ENCODE measurements at places on chromosomes 13 and 19. TPM values are rescaled to one million over a fixed set of nuclear protein-coding genes. Genes with fewer than 3 reads are reported as not detected.

The MAMSTR gene
- 1.6 TPM for total RNA-seq

The ERICH6B gene
- not detected for total RNA-seq

The TEX101 gene
- not detected for total RNA-seq

The CEACAM1 gene
- 0.39 TPM for total RNA-seq

The KLHL1 gene
- total RNA-seq: 0.91 TPM

The DCT gene
- 0.32 TPM for total RNA-seq

The UHRF1 gene
- total RNA-seq: 53.4 TPM

The CERS1 gene
- 1.0 TPM for total RNA-seq

The ZNF439 gene
- total RNA-seq: 9.3 TPM

The EIF3K gene
- total RNA-seq: 306 TPM

The DZIP1 gene
- 30.3 TPM for total RNA-seq

The NLRP5 gene
- not detected for total RNA-seq

The TNFRSF19 gene
- 223 TPM for total RNA-seq

The ZNF667 gene
- total RNA-seq: 2.8 TPM

The ERICH4 gene
- total RNA-seq: not detected

The CLEC4M gene
- total RNA-seq: not detected

The KIR2DL3 gene
- total RNA-seq: not detected

The KLK14 gene
- total RNA-seq: not detected

The SERPINE3 gene
- total RNA-seq: not detected

The SPC24 gene
- total RNA-seq: 48.1 TPM

The ZNF560 gene
- 1.2 TPM for total RNA-seq

The LHB gene
- 1.2 TPM for total RNA-seq

The CILP2 gene
- 6.0 TPM for total RNA-seq

The LGI4 gene
- total RNA-seq: not detected

The PPM1N gene
- 1.2 TPM for total RNA-seq

The CDX2 gene
- not detected for total RNA-seq

The ZNF723 gene
- not detected for total RNA-seq

The DACT3 gene
- 7.1 TPM for total RNA-seq

The MEX3D gene
- 46.8 TPM for total RNA-seq

The DOCK9 gene
- total RNA-seq: 15.5 TPM

The PLVAP gene
- not detected for total RNA-seq

The SIGLEC9 gene
- total RNA-seq: not detected

The ZNF607 gene
- 3.5 TPM for total RNA-seq

The LILRB4 gene
- total RNA-seq: not detected

The LIM2 gene
- not detected for total RNA-seq

The GSX1 gene
- not detected for total RNA-seq

The SH2D3A gene
- not detected for total RNA-seq

The MEF2B gene
- 0.48 TPM for total RNA-seq

The ZNF558 gene
- 30.7 TPM for total RNA-seq

The KLF2 gene
- 7.0 TPM for total RNA-seq

The SKA3 gene
- 6.1 TPM for total RNA-seq

The ACTMAP gene
- total RNA-seq: 11.3 TPM

The LAIR2 gene
- total RNA-seq: not detected

The GRIK5 gene
- total RNA-seq: 0.39 TPM
